RPMI8226 (cell line): ENCODE measurements at places on chromosomes 1 and 21.
A peak's percentile ranks its signal among the peaks of the same experiment; 100 is the strongest.

- DNase-seq: no peak
Observed at GRCh38 chr1:228185641-228185965, 20.0 kb downstream of the IBA57 start.

GRCh38 chr1:11982010-11982392 is 1.8 kb downstream of the MFN2 start:
- no peak for DNase-seq

- no peak for DNase-seq
Observed at GRCh38 chr1:22753481-22753971, 42.9 kb downstream of the EPHB2 start.

- DNase-seq: no peak
Observed at GRCh38 chr1:95097426-95097825, 19.7 kb upstream of the TLCD4 start.

- no peak for DNase-seq
Observed at GRCh38 chr1:192763243-192763642, 45.6 kb upstream of the RGS2 start.

GRCh38 chr1:54500107-54500431 is 48.0 kb upstream of the ACOT11 start:
- DNase-seq: no peak

- DNase-seq: no peak
Observed at GRCh38 chr1:10228528-10228927, 18.2 kb downstream of the KIF1B start.

DNA sequence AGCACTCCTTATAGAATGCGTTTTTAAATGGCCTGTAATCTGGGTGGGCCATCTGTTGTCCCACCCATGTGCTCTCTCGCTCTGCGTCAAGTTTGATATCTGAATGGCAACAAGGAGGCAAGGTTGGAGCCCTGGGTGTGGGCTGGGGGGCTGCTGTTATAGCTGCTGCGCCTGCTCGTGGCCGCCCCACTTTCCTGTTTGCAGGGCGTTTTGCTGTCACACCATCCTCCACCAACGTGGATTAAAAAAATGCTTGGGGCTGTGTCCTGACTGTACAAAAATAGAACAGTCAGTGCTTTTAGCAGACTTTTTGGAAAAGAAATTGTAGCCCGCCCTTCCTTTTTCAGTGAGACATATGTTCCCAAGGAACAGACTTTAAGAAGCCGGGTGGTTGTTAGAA is 25.4 kb downstream of the UMODL1 start:
- no peak for DNase-seq

GRCh38 chr1:167431261-167431908 is 86.9 kb downstream of the CD247 start:
- DNase-seq: peak; percentile 17

- no peak for DNase-seq
Observed at GRCh38 chr1:222040121-222040805, 298.4 kb upstream of the DUSP10 start.

DNA sequence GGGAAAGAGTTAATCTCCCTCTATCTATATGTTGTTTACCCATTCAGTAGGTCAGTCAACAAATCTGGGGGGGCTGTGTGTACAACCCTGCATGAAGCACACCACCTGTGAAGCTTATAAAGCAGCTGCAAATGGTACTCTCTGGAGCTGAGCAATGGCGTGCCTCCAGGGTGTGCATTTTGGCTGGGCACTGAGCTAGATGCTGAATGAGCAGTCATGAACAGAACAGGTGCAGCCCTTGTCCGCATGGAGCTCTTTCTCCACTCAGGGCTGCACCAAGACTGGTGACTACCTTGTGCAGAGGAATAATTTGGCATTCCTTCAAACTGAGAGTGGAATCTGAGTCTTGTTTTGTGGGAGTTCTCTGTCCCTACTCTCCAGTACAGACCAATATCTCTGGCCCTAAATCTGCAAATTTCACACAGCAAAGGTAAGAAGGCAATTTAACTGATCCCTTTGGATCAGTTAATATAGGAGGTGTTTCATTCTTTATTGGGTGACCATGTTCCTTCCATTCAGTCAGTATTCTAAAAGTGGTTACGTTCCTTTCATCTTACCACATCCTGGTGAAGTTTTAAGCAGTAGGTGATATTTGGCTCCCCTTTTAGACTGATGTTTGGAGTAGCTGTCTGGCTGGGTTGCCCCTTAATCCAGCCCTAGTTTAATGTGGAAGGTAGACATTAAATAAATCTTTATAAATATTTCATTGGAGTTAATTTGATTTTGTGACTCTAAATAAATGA is 76.0 kb downstream of the GPR88 start:
- no peak for DNase-seq

- DNase-seq: no peak
Observed at GRCh38 chr1:95339377-95339776, 105.4 kb downstream of the RWDD3 start.

DNA sequence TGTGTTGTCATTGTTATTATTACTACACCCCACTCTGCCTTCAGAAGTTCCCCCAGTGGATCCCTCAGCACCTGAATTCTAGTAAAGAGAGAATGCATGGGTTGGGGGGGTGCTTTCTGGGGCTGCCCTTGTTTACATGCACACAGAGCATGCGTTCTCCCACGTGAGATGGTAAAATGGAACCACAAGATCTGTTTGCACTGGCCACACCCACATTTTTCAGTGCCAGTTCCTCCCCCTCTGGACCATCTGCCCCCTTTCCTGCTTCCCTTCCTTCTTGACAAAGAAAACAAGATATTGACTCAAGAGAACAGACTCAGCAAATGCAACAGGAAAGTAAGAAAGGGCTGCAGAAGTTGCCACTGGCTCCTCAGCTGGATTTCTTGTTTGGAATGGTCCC is 8.9 kb downstream of the SLC6A17 start:
- DNase-seq: no peak

DNA sequence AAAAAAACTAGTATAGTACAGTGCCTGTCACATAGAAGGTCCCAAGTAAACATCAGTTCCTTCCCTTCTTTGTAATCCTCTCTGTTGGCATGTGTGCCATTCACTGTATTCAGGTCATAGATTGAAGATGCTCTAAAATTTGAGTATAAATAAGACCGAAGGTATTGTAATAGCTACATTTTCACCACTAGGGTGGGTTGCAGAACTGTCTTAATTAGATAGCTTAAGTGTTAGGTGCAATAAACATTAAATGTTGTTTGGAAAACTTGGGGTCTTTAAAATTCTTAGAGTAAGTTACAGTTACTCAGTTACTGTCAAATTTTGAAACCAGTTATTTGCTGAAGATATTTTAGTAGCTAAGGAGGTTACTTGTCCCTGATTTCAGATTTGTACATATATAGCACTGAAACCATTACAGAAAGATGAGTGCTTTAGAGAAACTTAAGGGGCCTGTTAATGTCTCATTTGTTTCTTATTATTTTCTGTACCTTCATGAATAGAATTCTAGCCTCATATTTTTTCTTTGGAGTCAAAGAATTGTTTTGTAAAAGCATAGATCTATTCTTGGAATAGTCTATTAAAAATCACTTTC is 24.3 kb downstream of the PER3 start:
- peak; percentile 49 for DNase-seq

DNA sequence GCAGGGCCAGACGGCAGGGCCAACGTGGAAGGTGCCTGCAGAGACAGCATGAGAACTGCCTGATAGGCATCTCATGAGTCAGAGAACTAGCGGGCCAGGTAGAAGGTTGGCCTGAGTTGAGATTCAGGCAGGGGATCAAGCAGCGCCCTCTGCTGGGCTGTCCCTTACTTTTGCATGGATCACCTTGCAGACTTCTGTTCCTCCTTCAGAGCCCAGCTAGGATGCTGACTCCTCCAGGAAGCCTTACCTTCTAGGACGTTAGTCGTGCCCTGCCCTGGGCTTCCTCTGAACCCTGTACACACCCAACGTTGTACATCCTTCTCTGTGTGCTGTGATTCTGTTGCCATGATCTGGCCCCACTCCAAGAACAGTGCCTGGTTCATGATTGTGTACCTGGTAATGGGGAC is 231.3 kb upstream of the VAMP3 start:
- DNase-seq: peak; percentile 74

DNA sequence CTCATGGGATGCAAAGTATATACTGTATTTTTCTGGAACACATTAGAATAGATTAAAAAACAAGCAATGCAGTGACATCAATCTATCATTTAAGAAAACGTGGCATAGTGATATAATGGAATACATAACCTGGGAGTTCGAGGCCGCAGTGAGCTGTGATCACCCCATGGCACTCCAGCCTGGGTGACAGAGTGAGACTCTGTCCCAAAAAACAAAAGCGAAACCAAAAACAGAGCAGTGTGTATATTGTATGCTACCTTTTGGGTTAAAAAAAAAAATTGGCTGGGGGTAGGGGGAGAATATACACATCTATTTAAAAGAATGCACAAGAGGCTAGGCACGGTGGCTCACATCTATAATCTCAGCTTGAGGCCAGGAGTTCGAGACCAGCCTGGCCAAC is 13.5 kb downstream of the SLC2A1 start:
- DNase-seq: peak; percentile 65

- DNase-seq: no peak
Observed at GRCh38 chr1:47823040-47823808, 174.0 kb downstream of the TRABD2B start.

GRCh38 chr1:220184506-220184905 is 87.7 kb downstream of the RAB3GAP2 start:
- no peak for DNase-seq

GRCh38 chr1:5119366-5120234 is 465.2 kb downstream of the AJAP1 start:
- DNase-seq: no peak

DNA sequence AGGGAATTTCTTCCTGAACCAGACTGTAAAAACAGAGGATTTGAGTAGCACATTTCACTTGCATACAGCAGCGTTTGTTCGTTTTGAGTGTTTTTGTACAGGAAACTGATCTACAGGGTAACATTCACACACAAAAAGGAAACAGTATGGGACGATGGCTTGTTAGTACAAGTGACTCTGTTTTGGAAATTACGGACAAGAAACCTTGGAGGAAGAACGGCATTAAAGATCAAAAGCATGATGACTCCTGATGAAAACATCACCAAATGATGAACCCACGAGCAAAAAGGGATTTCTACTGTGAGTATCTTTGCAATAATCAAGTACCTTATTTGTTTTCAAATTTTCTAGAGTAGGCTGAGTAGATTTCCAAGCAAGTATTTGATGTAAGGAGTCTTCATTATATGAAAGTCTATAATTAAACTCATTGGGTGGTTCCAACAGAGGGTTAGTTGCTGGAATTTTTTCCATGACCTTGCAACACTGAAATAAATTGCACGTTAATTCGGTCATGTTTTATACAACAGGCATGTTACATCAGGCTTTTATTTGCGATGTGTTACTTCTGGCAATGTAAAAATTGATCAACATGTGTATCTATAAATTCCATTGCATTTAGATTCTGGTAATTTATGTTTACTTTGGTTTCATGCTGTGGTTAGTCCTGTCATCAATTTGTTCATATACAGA is 76.7 kb upstream of the KCNK2 start:
- no peak for DNase-seq

DNA sequence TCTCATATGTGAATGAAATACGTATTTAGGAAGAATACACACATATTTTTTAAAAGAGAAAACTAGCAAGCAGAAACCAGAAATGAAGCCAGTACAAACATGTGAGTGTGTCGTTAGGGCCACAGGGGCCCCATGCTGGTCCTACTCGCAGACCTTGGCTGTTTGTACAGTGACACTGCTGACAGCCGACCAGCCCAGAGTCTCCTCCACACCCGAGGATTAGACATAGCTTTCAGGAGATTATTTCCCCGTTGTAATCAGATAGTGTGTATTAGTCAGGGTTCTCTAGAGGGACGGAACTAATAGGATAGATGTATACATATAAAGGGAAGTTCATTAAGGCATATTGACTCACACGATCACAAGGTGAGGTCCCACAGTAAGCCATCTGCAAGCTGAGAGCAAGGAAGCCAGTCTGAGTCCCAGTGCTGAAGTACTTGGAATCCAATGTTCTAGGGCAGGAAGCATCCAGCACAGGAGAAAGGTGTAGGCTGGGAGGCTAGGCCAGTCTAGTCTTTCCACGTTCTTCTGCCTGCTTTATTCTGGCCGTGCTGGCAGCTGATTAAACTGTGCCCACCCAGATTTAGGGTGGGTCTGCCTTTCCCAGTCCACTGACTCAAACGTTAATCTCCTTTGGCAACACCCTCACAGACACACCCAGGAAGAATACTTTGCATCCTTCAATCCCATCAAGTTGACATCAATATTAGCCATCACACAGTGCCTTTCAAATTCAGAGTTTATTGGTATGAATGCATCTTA is 51.2 kb downstream of the DIP2A start:
- no peak for DNase-seq

DNA sequence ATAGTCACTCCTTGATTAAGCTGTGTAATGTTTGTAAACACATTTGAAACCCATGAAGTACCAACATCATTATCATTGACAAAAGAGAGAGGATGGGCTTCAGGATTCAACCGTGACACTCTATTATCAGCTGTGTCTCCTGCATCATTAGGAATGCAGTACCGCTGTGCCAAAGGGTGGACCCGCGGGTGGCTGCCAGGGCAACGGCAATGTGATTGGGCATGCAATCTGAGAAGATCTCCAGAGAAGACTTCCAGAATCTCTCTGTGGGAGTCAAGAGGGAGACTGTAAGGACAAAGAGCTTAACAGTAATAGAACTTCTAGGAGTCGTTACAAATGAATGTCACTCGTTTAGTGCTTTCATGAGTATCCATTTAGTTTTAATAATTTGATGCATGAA is 97.9 kb downstream of the USH2A start:
- DNase-seq: no peak
